Stimulated activated CD4-positive, alpha-beta T cell treated with anti-CD3 and anti-CD28 coated beads, Interleukin-1b, Interleukin-23, amount 100 ng/mL, for 24 hours (primary cell): ENCODE measurements at places on chromosomes 6 and 20.

- no peak for DNase-seq
Observed at GRCh38 chr6:15874821-15875220, 212.0 kb upstream of the DTNBP1 start.

DNA sequence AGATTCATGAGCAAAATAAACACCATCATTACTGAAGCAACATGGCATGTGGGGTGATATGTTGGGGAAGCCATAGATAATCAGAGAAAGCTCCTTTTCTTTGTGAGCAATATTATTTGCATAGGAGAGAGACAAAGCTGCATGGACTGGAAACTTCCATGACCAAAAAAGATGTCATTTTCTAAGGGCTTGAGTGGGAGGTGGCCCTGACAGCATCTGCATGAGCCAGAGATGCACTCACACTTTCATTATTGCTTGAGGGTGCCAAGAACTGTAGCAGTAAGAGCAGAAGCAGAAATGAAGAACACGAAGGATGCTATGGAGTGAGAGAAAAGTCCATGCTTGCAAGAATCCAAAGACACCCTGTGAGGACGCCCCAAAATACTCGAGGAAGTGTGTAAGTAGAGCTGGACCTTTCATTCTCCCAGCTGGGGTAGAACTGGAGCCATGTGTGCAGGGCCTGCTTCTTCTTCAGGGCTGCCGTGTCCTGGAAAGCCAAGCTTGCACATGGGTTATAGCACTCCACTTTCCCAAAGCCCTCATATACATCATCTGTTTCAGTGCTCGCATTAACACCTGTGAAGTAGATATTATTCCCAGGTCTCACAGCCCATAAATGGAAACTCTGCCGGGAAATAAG, 851.2 kb downstream of the DHX35 start:
- no peak for DNase-seq

GRCh38 chr20:19709635-19710335, 48.3 kb upstream of the RIN2 start:
- DNase-seq = no peak

- no peak for DNase-seq
Observed at GRCh38 chr6:39074486-39074885, 25.9 kb downstream of the GLP1R start.

- no peak for DNase-seq
Observed at GRCh38 chr6:119610265-119610664, 260.7 kb upstream of the MAN1A1 start.

GRCh38 chr6:170344631-170345576, 38.3 kb downstream of the FAM120B start:
- no peak for DNase-seq

DNA sequence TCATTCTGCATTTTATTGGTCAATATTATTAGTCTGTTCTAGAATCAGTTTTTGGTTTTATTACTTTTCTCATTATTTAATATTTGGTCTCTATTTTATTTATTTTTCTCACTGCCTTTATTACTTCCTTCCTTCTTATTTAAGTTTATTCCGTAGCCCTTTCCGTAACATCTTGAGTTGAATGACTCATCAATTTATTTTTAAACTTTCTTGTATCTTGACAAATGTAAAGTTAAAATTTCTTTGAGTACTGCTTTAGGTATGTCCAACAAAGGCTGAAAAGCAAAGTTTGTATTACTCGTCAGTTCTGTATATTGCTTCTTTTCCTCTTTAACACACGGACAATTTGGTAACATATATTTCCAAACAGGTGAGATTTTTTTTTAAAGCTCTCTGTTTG, 192.0 kb downstream of the CD109 start:
- DNase-seq = no peak

DNA sequence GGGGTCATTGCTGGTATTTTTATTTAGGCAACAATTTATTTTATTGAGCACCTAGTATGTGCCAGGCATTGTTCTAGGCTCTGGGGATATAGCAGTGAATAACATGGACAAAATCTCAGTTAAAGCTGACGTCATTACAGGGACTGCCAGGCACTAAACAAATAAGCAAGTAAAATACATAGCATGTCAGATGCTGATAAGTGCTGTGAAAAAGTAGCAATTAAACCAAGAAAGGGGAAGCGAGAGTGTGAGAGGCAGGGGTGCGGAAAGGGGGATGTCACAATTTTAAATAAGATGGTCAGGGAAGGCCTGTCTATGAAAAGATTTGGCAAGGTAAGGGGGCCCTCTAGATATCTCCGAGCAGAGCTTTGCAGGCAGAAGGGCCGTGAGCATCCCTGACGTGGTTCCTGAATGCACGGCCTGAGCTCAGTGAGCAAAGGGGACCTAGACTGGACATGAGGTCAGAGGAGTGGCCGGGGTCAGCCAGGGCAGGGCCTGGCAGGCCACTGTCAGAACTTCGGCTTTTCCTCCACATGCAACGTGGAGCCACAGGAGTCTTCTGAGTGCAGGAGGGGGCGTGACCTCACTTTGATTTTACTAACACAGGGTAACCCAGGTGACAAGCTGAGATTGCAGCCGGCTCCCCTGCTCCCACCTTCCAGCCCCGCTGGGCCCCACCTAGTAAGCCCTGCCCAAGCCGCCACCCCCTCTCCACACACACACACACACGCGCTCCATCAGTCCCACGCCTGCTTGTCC, 24.2 kb upstream of the SIRPA start:
- DNase-seq = no peak

DNA sequence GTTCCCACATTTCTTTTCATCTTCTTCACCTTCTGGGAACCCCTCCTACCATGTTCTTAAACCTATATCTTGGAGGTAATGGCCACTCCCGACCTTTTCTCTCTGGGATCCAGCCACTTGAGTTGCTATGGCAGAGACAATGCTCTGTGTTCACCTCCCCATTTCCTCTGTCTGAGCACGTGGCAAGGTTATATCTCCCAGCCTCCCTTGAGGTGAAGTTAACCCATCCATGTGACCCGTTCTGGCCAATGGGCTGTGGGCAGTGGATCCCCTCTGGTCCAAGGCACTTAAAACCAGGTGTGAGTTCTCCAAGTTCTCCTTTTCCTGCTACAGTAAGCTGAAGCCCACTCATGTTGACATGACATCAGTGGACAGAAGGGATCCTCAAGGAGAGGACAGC, 261.4 kb downstream of the LRFN2 start:
- DNase-seq = no peak

DNA sequence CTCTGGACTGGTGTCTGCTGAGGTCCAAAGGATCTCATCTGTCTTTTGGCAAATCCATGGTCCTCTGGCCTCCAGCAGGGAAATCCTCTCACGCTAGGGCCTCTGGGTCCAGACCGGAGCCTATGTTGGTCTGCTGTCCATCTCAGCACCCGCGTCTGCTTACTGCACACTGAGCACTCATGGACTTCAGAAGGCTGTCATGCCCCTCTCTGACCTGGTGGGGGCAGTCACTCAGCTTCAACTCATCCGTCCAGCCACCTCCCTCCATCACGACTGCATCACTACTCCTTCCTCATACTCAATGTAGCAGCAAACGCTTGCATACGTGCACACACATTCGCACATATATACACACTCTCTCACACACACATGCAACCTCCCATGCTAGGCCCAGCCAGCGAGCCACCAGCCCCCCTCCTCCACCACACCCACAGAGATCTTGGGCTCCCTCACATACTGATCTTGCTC, 33.3 kb downstream of the GABRR2 start:
- peak; percentile 34 for DNase-seq

- DNase-seq = no peak
Observed at GRCh38 chr20:24697411-24697810, 228.0 kb downstream of the SYNDIG1 start.

DNA sequence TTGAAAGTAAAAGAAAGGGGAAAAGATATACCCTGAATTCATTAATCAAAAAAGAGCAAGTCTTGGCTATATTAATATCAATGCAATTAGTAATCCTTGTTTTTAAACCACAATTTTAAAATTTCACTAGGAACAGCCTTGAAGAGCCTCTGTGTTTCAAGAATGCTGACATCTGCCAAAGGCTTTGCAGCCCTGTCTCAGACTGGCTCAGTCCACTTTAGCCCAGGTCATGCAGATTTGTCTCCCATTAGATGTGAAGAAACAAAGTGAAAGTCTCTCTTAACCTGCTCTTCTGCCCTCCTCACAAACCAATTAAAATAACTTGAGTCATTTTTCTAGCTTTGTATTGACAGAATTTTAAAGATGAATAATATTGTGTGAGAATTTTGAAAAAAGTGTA, 102.7 kb upstream of the CARMIL1 start:
- DNase-seq = no peak

GRCh38 chr6:126040826-126041225, 54.5 kb downstream of the TRMT11 start:
- DNase-seq = no peak

- DNase-seq = no peak
Observed at GRCh38 chr6:84360039-84360438, 132.6 kb upstream of the CEP162 start.

- no peak for DNase-seq
Observed at GRCh38 chr6:2314641-2315040, 69.2 kb upstream of the GMDS start.

DNA sequence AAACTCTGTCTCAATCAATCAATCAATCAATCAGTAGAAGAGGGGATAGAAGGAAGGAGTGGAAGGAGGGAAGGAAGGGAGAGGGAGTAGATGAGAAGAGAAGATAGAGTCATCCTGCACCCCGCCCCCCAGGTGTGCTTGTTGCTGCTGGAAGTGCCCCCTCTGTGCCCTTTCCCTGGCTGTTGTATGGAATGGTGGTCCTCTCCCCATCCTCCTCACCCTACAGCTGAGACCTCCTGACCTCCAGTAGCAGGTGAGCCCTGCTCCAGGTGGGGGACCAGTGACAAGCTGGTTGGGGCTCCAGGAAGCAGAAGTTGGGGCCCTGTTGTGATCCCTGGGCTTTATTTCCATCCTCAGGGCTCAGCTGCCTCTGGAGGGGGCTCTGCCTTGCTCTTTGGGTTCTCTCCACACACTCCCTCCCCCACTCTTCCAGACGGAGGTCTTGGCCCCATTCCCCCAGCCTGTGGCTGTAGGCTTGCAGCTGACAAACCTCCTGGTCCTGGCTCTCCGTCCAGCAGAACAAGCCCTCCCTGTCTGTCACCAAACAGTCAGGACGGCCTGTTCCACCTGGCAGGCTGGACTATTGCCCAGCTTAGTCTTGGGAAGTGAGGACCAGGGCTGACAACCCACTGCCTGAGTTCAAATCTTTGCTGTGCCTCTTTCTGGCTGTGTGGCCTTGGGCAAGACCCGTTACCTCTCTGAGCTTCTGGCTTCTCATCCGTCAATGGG, 26.0 kb upstream of the SCRT2 start:
- DNase-seq = no peak

- no peak for DNase-seq
Observed at GRCh38 chr6:134602123-134602522, 284.2 kb upstream of the SGK1 start.

- DNase-seq = no peak
Observed at GRCh38 chr6:154956771-154957522, 38.2 kb upstream of the TIAM2 start.

GRCh38 chr6:35795453-35796071, 1.6 kb downstream of the CLPS start:
- DNase-seq = no peak

- no peak for DNase-seq
Observed at GRCh38 chr20:437787-438486, 24.4 kb downstream of the TBC1D20 start.

GRCh38 chr6:26497610-26498009, 2.5 kb upstream of the BTN1A1 start:
- DNase-seq = no peak
